ENCODE measurements at places on chromosomes 13 and 19.
A peak's percentile ranks its signal among the peaks of the same experiment; 100 is the strongest.

- no peak for DNase-seq
Observed at GRCh38 chr19:355134-355533, 10.5 kb upstream of the MIER2 start.

DNA sequence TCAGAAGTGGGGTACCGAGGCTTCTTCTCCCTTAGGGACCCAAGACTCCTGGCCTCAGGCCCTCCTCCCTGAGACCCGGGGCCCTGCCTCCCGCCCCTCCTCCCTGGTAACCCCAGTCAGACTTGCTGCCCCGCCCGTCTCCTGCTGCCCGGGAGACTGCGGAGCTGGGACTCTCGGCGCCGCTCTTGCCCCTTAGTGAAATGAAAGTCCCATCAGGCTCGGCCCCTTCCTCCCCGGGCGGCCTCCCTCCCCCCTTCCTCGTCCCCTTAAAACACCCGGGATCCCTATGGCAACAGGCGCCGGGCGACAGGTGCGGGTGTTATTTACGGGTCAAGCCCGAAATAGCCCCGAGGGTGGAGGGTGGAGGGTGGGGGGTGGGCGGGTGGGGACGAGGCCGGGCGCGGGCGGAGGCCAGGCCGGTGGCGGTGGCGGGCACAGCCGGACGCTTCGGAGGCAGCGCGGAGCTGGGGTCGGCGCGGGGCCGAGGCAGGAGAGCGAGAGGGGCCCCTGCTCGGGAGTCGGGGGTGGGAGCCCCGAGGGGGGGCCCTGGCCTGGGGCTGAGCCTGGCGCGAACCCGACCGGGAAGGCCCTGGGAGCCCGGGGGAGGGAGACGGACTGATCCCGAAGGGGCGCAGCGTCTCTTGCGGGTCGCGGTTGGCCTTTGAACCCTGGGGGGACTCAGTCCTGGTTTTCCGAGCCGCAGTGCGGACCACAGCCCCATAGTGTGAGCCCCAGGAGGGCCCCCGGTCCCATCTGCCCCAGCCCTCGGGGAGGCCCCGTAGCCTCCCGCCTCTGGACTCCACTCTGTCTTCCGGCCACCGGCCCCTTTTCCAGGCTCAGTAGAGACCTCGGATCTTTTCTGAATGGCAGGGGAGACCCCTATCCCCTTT lies at the start of gene CACNG6:
Gene CACNG6 (plus strand): TSS at position 414 of the 890 bp plus-strand sequence. CDS start 1,241 bp downstream, outside the sequence.
- DNase-seq: no peak

DNA sequence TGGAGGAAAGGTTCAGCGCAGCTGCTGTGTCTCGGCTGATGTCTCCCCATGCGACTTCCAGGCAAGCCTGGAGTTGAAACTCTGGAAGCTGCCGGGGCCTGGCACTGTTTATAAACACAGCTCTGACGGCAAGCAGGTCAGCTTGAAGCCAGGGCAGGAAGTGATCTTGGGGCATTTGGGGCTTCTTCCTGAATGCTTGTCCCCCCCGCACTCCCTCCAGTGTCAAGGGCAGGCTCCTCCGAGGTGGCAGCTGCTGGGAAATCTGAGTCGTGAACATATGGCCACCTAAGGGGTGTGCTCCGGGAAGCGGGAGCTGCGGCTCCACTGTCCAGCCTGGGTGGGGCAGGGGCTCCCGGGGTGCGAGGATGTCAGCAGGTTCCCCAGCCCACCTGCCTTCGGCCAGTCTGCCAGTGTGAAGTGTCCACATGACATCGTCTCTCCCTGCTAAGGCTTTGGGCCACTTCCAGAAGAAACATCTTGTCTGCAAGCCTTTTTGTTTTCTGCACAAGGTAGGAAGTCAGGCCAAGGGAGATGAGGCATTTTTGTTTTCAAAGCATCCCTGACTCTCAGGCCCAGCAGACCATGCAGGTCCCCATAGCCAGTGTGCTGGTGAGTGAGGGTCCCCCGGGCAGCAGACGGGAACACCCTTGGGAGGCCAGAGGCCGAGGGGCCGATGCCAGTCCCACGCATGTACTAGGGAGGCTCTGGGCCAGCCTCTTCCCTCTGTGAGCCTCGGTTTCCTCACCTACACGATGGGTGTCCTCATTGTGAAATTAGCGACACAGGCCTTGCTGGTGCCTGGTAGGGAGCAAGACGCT lies 2.7 kb downstream of the PIAS4 start:
- DNase-seq: peak; percentile 9

- no peak for DNase-seq
Observed at GRCh38 chr13:62643799-62644524, 1228.3 kb upstream of the PCDH20 start.
